ENCODE measurements at places on chromosomes 2 and 18.

GRCh38 chr18:7608174-7608550 lies 41.0 kb downstream of the PTPRM start:
- DNase-seq, result no peak

GRCh38 chr2:46722142-46722541 lies 193.5 kb downstream of the MCFD2 start:
- DNase-seq, result no peak

- no peak for DNase-seq
Measured at GRCh38 chr2:9811679-9812511, 31.4 kb upstream of the TAF1B start.

DNA sequence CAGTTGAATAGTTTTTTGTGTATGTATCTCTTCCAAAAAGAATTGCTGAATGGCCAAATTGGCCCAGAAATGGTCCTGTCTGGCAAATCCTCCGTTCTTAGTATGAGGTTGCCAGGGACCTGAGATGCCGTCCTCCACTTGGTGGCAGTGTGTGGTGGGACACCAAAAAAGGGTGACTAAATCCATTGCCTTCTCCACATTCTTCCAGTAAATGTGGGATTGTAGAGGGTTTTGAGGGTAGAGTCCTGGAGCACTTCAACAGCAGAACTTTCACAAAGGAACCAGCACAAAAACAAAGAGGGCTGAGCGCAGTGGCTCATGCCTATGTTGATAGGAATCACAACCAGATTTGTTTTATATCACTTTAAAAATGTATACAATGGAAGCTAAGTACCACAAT lies 199.9 kb downstream of the BCL2 start:
- DNase-seq, result no peak

- no peak for DNase-seq
Measured at GRCh38 chr2:100404411-100404810, 13.1 kb downstream of the CHST10 start.

DNA sequence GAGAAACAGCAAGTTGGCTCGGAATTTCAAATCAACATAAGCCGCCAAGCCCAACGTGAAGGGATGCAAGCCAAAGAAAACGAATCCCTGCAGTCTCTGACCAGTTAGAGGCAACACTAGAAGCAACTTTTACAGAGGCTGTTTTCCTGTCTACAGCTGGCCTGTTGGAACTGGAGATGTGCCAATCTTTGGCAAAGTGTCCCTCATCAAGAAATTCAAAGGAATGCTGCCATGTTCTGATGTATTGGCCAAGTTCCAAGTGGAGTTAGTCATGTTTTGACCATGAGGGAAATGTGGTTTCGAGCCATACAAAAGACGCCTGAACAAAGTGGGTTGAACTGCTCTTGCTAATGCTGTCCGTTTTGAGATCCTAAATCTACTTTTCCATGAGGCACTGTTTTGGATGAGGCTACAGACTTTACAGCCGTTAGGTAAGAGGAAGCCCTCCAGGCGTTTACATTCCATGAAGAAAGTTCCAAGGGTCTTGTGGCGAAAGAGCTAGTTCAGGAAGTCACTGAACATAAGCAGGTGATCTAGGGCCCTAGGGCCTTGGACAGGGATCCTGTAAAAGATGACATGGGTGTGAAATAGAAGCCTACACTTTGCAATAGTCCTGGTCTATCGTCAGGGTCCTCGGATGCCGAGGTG lies 140.7 kb upstream of the PXDN start:
- DNase-seq, result no peak
